ENCODE measurements at places on chromosomes 16 and 17.

DNA sequence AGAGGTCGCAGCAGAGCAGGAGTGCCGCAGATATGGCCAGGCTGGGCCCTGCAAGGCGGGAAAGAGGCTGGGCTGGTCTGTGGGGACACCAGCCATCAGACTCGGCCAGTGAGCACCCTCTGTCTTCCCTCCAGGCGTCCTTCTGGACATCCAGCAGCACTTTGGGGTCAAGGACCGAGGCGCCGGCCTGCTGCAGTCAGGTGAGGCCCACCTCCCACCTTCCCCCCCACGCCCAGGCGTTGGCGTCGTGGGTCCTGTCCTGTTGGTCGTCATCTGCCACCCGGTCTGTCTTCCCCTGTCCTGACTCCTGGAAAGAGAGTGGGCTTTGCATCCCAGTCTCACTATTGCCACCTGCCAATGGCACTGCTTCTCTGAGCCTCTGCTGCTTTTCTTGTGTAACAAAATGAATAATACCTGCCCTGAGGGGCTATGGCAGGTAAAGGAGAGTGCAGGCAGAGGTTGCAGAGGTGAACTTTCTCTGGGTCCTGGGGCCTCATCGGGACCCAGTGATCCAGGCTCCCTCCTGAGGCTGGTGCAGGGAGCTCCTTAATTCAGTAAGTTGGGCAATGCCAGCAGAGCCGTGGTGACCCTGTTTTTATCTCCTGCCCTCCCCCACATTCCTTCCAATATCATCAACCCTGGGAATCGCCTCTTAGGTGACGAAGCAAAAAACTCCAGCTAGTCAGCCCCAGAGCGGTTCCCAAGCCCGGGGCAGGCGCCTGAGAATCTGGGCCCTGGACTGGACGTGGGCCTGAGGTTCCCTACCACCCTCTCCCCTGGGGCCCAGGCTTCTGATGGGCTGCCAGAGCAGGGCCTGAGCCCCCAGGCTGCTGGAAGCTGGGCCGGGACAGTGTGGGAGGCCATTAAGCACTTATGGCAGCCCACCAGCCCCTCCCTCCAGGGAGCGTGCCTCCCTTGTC lies 14.7 kb downstream of the SPNS2 start:
- DNase-seq, result no peak

DNA sequence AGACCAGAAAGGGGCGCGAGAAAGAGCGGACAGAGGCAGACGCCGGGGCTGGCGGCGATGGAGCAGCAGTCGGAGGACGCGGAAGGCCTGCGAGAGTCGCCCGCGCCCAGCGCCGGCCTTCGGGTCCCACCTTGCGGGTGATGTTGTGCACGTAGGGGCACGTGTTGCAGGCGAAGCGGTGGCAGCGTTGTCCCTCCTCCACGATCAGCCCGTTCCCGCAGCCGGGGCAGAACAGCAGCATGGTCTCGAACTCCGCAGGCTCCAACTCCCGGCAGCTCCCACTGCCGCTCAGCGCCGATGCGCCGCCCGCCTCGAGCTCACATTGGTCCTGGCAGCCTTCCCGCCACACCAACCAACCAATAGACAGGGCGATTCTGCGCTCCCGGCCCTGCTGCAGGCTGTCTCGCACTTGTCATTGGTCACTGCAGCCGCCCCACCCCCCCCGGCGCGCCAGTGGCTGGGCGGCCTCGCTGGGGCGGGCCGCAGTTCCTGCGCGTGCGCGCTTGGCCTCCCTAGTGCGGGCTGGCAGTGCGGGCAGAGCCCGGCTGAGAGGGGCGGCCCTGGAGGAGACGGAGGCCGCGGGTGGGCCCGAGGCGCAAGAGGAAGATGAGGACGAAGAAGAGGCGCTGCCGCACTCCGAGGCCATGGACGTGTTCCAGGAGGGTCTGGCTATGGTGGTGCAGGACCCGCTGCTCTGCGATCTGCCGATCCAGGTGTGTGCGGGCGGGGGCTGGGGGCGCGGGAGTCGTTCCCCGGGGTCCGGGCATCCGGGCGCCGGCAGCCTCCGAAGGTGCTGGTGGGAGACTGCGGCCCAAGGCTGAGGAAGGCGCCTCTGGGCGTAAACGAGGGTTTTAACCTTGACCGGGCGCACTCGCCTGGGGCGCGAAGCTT lies at the start of the genes POLR3K and SNRNP25:
Gene POLR3K, minus strand, starts transcription at position 263 of the 891 bp plus-strand sequence. Its CDS starts 22 bp downstream, at position 241.
Gene SNRNP25, plus strand, starts transcription at position 483 of the 891 bp plus-strand sequence. Its CDS starts 189 bp downstream, at position 672.
- peak; percentile 99 for DNase-seq

GRCh38 chr16:1900452-1900774 lies 17.8 kb downstream of the HS3ST6 start:
- no peak for DNase-seq

GRCh38 chr16:18800775-18801144 lies 589 bp downstream of the ARL6IP1 start:
- DNase-seq, result no peak

GRCh38 chr16:76577003-76577402 lies 299.8 kb downstream of the CNTNAP4 start:
- DNase-seq, result no peak

DNA sequence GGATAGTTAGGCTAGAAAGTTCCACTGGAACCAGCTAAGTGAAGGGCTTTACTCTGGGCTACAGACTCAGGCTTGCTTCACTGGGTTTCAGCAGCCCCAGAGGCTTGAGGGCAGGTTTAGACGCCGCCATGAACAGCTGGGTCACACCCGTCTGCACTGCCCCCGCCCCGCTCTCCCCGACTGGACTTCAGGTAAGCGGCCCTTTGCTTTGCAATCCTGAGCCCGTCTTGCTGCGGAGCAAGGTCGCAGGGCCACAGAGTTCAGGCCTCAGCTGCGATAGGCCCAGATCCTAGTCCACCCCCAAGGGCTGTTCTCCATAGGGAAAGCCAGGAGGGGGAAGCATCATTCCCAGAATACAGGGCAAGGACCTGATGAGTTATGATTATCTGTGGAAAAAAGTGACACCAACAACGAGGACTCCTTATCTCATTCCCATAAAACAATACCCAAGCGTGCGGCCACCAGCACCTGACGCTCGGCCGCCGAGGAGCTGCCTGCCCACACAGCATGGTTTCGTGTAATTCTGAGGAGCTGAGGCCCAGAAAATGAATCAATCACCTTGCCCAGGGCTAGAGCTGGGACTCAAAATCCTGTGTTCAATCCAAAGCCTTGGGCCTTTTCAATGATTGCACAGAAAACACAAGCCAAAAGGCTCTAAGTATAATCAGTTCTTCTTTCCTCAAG lies 20.4 kb downstream of the MEAK7 start:
- no peak for DNase-seq

All from activated CD4-positive, alpha-beta T cell treated with anti-CD3 and anti-CD28 coated beads for 4 hours (primary cell).